GM13977 (cell line): ENCODE measurements at places on chromosomes 2 and 18.

GRCh38 chr2:143382573-143382972 lies 253.4 kb downstream of the ARHGAP15 start:
- no peak for DNase-seq

DNA sequence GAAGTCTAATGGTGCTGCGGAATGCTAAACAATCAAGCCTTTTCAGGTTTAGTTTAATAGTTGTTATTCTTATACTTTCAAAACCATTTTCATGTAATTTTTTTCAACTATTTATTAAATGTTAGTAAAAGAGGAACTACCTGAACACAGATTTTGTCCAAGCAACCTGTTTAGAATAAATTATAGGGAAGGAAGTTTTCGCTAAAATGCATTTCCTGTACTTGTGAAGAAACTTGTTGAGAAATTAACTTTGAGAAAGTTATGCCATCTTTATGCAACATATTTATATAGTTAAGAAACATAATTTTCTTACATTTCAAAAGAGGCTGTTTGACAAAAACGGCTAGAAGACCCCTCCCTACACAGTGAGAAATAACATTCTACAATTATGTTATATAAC lies 16.6 kb downstream of the MAP4K4 start:
- no peak for DNase-seq

- DNase-seq: no peak
Measured at GRCh38 chr2:11458753-11459152, 7.2 kb downstream of the E2F6 start.

- no peak for DNase-seq
Measured at GRCh38 chr18:60197671-60198462, 174.7 kb downstream of the MC4R start.

- DNase-seq: no peak
Measured at GRCh38 chr2:199940373-199940772, 14.9 kb downstream of the TYW5 start.

- no peak for DNase-seq
Measured at GRCh38 chr18:72849671-72850070, 18.1 kb downstream of the NETO1 start.

DNA sequence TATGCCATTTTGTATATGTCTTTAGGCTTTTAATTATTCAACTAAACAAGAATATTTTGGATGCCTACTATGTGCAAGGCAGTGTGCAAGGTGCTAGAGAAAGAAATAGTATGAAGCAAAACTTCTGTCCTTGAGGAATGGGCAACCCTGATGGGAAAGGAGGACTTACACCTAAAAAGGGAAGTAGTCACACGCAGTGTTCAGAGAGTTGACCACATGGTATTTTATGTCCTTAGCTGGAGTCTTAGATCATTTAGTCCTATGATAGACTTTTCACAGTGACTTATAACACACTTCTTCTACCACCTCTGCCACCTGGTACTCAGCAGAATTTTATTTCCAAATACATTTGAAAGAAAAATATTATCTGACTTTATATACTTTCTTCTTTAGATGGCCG lies 291.6 kb downstream of the PLCL1 start:
- DNase-seq: no peak

GRCh38 chr2:138122891-138123290 lies 158.6 kb downstream of the HNMT start:
- DNase-seq: no peak

GRCh38 chr2:241910604-241911520 lies 41.3 kb downstream of the RTP5 start:
- no peak for DNase-seq

DNA sequence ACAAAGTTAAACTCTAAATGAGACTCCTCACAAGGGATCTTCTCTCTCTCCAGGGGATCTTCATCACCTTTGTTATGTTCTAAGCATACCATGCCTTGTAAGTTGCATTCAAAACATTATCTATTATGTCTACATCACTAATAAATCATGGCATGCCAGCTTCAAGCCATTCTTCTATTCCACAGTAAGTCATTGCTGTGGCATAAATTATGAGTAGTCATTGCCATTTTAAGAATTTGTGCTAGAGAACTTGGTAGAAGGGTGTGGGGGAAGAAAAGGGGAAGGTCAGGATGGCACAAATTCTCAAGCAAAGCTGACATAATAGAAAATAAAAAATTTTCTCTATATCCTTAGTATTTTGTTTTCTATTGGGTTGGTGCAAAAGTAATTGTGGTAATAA lies 33.5 kb downstream of the BARD1 start:
- no peak for DNase-seq

GRCh38 chr2:5442736-5443135 lies 249.4 kb upstream of the SOX11 start:
- no peak for DNase-seq

DNA sequence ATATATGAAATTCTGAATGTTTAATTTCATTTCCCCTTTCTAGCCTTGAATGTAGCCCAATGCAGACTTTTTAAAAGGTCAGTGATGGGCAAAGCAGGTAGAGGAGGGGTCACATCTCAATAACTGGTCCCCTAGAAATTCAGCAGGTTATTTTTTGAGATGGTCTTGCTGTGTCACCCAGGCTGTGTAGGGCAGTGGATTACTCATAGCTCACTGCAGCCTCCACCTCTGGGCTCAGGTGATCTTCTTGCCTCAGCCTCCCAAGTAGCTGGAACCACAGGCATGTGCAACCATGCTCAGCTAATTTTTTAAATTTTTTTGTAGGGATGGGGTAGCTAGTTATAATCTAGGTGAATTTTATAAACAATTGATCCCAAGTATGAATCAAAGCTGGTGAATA lies 8.8 kb downstream of the IAH1 start:
- no peak for DNase-seq
